ENCODE measurements at places on chromosomes 12 and 14.

GRCh38 chr12:89542236-89542635 lies 16.4 kb upstream of the POC1B start:
- DNase-seq, result no peak

- DNase-seq, result no peak
Measured at GRCh38 chr12:32305163-32305562, 94.2 kb upstream of the FGD4 start.

DNA sequence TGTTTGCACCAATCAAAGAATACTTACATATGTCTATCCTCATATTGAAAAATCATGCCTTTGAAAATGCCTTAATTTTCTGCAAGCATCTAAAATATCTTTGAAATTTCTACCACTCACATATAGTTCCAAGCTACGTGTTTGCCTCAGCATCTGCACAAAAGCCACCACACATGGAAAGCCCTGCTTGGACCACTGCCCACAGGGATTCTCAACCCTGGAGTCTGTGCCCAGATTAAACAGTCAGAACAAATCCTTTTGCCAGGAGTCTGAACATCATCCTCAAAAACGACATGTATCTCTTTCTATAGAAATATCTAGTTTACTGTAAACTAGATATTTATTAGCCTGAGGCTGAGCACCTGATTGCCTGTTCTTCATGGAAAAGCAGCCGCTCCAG lies 32.6 kb downstream of the ARMH4 start:
- no peak for DNase-seq

DNA sequence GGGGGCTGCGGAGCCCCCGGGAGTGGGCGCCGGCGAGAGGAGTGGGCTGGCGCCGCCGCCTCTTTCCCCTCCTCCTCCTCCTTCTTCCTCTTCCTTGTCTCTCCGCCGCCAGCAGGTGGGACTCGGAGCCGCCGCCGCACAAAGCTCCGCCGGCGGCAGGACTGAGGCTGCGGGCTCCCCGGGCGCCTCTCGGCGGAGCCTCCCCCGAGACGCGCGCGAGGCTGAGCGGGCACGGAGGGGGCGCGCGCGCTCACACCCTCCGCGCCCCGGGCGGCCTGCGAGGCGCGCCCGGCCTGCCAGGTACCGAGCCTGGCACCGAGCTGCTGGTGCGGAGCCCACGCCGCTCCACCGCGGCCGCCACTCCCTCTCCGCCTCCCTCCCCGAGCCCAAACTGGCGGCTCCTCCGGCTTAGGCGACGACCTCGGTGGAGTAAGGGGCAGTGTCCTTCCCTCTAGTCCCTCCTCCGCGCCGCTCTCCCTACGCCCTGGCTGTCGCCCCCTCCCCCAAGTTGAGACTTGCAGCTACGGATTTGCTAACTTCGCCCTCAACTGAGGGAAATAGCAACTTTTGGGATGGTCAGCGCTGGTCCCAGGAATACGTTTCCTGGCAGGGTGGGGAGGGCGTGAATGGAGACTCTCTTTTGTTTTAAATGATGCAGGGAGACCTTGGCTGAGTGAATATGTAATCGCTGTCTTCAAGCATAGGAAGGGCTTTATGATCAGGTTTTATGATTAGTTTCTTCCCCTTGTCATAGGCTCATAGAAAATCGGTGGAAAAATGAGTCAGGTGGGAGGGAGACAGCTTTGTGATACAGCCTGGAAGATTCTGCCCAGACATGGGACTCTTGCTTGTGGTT lies 199.5 kb upstream of the CAND1 start:
- DNase-seq, result peak; percentile 9

DNA sequence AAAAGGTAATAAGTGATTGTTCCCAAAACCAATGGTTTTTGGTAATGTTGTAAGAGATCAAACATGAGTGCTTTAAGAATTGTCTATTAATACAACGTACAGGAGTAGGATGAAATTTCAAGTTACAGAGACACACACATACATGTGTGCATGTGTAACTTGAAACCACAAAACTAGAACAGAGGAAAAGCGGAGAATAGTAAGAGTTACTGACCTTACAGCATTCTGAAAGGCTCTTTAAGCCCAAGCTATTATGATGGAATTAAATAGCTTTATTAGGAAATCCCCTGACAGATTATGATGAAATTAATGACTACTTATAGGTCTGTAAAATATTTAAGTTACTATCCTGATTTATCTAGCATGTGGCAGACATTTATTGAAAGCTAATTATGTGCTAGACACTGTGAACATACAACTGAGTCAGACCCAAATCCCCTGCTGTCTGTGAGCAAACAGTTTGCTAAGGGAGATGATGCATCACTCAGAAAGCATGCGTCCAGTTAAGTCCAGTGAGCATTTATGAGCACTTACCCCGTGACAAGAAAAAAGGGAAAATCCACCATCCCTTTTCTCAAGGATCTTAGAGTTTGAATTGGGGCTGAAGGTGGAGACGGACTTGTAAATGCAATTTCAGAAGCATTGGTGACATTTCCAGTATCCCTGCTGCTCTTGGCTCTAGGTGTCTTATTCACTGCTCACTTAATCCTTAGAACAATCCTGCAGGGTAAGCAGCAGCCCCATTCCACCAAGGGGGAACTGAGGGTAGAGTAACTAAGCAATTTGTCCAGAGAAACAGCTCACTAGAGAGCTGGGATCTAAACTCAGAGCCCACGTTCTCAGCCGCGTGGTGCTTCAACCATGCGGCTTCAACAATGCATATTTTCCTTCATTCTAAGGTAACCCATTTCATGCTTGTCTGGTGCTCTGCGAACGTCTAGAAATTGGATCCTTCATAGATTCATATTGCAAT lies 117.4 kb downstream of the EML1 start:
- no peak for DNase-seq
